Myocyte (in vitro differentiated cells): ENCODE measurements at places on chromosomes 16 and 17. TPM values are rescaled to one million over a fixed set of nuclear protein-coding genes. Genes with fewer than 3 reads are reported as not detected.

KRTAP4-16 gene
- not detected in 2 replicates for total RNA-seq

MYH3 gene
- 2,551 and 7,123 TPM in 2 replicates for total RNA-seq

C1QTNF1 gene
- total RNA-seq = 1.5 and 1.9 TPM in 2 replicates

CFAP119 gene
- 3.9 and 4.1 TPM in 2 replicates for total RNA-seq

CSNK1D gene
- 29.0 and 37.1 TPM in 2 replicates for total RNA-seq

KSR1 gene
- total RNA-seq = 11.7 and 13.9 TPM in 2 replicates

SEC14L5 gene
- total RNA-seq = 0.16 and 0.68 TPM in 2 replicates

CRYBA1 gene
- total RNA-seq = not detected in 2 replicates

GP1BA gene
- total RNA-seq = not detected in 2 replicates

KRTAP2-1 gene
- total RNA-seq = not detected in 2 replicates

STX1B gene
- total RNA-seq = 0.86 and 1.3 TPM in 2 replicates

CLEC3A gene
- not detected in 2 replicates for total RNA-seq

DNA sequence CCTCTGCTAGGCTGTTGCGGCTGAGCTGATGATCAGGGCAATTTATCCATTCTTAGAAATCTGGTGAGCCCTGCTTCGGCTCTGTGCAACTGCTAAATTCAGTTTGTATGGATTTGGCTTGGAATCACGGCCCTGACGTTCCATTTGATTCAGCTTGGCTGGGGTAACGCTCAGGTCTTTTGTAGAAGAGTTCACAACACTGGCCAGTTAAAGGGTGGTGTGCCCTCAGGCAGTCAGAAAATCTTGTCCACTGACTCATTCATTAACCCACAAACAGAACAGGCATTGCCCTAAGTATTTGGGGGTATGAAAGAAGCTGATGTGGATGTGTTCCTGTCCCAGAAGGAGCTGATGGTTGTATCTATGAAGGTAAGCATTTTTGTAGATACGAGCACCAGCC, 53.9 kb downstream of the GNAO1 start:
- DNase-seq = no peak

GRCh38 chr16:9092282-9092977, 986 bp downstream of the HAPSTR1 start:
- peak; percentile 48 for DNase-seq

GRCh38 chr17:81053041-81053970, 18.4 kb downstream of the BAIAP2 start:
- DNase-seq = no peak

DNA sequence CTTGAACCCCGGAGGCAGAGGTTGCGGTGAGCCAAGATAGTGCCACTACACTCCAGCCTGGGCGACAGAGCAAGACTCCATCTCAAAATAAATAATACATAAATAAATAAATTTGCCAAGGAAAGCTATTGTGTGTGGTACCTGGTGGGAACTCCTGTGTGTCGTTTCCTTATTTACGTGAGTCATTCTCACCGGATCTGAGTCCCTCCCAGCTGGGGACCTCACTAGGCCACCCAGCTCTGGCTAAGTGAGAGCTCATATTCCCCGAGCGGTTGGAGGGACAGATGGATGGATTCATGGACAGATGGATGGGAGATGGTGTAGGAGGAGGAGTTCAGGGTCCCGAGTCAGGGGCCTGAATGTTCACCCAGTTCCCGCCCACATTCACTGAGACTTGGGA, 22.9 kb upstream of the C1QL1 start:
- DNase-seq = no peak

DNA sequence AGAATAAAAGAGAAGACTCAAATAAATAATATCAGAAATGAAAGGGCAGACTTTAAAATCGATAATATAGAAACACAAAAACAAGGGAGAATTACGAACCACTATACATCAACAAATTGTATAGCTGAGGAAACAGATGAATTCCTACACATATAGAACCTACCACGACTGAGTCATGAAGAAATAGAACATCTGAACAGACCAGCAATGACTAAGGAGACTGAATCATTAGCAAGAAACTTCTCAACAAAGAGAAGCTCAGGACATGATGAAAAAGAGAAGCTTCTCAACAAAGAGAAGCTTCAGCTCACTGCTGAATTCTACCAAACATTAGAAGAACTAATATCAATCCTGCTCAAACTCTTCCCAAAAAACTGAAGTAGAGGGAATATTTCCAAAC, 255.9 kb downstream of the CEP112 start:
- DNase-seq = no peak

- no peak for DNase-seq
These were observed 2.9 kb downstream of the NFAT5 start for GRCh38 chr16:69568676-69569075.

GRCh38 chr16:81923296-81923695, 88.0 kb downstream of the SDR42E1 start:
- DNase-seq = no peak

DNA sequence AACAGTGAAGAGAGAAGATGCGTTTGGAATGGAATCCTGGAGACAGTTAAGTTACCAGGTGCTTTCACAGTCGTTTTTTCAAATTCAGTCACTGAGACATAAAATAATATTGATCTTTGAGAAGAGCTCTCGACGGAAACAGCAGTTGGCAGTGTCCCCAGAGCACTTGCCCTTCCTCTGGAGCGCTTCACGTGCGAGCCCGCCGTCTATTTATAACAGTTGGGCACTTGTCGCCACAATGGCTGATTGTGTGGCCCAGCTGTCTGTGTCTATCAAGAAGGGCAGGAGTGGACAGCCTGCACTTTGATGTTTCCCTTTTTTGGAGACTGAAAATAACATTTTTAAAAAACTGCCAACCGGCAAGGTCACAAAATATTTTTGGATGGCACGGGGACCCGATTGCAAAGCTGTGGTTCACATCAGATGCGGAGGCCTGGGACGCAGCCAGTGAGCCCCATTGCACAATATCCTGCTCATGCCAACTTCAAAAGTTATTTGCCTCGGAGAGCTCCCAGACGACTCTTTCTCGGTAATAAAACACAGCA, 62.9 kb downstream of the ADCY9 start:
- peak; percentile 99 for DNase-seq

DNA sequence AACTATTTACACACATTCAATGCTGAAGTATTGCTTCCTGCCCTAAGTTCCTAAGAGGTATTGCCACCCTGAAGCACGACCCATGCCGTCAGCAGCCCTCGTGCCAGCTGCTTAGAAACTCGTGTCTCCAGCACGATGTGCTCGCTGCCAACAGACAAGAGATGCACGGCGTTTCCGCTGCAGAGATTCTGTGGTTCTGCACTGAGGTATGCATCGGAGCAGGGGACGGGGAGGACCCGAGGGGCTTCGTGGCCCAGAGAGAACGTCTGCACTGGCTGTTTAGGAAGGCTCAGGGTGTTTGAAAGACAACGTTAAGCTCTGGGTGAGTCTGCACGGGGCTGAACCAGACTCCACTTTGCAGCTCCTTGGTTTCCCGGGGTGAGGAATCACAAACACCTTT, 82.7 kb upstream of the CREBBP start:
- no peak for DNase-seq

GRCh38 chr17:18946536-18946935, 5.4 kb upstream of the SLC5A10 start:
- DNase-seq = no peak

DNA sequence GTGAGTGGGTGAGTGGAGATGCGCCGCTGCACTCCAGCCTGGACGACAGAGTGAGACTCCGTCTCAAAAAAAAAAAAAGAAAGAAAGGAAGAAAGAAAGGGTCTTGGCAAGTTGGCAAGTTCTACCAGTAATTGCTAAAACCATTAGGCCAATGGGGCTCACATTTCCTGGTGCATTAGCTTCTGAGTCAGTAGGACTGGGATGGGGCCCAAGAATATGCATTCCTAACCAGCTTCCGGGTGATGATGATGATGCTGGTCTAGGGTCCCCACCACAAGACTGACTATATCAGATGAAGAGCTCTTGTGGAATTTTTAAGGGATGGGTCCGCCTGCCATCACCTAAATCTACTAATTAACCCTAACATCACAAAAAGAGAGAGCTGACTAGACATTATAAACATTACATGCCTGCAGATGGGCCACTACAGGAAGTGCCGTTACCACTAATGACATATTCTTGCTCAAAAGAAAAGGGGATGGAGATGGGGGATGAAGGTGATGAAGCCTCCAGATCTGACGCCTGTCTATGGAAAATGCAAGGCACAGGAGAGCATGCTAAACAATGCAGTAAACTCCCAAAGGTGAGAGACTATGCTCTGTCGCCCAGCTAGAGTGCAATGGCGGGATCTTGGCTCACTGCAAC, 13.1 kb downstream of the MYH11 start:
- no peak for DNase-seq

GRCh38 chr16:50697881-50698767, 4.7 kb downstream of the NOD2 start:
- peak; percentile 88 for DNase-seq

DNA sequence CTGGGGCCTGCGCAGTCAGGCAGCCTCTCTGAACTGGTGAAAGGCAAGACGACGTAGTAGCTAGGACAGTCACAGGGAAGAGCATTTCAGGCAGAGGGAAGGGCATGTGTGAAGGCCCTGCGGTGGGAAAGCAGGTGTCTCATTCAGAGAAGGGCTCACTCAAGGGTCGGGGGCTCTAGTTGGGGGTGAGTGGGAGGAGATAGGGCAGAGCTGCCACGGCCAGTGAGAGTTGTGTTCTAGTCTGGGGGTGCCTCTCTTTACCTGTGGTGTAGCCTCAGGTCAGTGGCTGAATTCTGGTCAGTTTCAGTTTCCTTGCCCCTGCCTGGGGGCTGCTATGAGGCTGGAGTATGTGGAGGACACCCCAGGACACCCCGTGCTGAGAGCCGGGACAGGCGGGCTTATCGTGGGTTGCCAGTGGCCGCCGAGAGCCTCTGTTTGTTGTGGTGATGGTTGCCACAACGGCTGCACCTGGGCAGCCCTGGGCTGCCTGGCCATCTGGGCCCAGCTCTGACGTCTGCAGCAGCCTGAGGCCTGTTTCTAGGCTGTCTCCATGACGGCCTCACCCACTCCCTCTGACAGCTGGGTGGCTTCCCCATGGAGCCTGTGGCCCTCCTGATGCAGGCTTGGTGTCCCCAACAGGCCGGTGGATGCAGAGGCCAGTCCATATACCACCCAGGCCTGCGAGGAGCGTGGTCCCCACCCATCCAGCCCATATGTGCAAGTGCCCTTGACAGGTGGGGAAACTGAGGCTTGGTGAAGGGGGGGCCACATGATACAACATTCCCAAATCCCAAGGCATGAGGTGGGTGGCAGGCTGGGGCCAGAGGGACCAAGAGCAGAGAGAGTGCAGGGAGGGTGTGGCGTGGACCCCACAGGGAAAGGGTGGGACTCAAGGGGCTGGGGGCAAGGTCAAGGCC, 10.8 kb downstream of the MAP2K3 start:
- DNase-seq = peak; percentile 83

- DNase-seq = no peak
These were observed 14.9 kb downstream of the CCL17 start for GRCh38 chr16:57419506-57419905.

DNA sequence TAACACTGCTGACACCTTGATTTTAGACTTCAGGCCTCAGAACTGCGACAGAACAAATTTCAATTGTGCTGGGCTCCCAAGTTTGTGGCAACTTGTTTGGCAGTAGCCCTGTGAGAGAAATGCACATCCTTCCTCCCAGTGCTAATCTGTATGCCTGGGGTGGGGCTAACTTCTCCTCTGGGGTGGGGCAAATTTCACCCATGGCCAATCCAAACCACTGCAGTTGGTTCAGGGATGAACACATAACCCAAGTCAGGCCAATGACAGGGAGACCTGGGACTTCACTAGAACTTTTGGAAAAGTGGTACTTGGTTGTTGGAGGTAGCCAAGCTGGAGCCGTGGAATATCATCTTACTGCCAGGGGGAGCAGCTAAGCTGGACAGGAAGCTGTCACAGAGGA, 56.3 kb downstream of the ABCC6 start:
- no peak for DNase-seq

DNA sequence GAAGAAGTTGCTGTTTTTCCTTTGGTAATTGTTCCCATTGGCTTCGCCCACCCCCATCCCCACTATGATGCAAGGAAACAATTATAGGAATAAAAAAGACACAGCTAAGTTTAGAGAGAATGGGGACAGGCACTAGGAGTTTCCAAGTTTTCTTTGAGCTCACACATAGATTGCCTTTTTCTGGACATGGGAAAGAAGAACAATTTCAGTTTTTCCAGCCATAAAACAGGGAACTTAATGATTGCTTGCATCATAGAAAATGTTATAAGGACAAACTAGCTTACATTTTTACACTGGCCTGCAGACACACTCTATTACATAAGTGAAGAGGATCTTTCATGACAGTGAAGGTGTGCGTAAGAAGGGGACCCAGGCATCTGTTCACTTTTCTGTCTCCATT, 142.3 kb upstream of the ZFHX3 start:
- DNase-seq = no peak

DNA sequence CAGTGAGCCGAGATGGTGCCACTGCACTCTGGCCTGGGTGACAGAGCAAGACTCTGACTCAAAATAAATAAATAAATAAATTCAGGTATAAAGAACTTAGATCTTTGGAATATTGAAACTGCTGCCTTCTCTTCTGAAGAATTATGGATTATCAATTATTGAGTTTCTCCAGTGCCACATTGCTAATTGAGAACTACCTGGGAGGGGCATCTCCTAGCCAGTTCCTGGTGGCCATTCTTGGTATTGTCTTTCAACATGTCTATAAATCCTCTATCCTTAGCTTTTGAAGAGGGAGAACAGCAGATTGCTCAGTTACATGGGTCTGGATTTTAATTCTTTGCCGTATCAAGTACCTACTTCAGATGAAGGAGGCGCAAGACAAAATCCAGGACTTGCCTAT, 29.2 kb downstream of the CALCOCO2 start:
- no peak for DNase-seq

DNA sequence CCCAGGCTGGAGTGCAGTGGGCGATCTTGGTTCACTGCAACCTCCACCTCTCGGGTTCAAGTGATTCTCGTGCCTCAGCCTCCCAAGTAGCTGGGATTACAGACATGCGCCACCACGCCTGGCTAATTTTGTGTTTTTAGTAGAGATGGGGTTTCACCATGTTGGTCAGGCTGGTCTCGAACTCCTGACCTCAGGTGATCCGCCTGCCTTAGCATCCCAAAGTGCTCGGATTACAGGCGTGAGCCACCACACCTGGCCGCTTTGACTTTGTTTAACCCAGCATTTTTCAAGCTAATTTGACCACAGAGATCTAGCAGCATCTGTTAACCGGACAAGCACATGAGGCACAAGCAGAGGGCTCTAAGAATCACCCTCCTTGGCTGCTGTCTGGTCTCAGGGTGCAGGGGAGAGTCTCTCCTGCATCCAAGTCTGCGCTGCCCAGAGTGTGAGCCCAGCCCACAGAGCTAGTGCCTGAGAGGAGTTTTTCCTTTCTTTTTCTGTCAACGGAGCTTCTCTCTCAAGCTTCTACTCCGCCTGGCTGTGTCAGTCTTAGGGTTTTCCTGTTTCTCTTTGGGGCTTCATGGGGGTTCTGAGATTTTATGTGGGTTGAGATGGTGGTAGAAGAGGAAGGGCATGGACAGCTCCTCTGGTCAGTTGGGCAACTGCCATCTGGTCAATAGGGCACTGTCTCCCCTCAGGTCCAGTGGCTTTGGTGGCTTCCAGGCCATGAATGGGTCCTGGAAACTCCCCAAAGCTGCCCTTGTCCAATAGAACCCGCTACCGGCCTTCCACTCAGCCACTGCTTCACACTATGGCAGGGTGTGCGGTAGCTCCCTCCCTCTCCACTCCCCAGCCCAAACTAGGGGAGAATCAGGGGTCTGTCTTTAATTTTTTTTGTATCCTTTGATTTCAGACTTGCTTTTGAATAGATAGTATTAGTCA, 59.6 kb downstream of the TNFRSF13B start:
- DNase-seq = no peak

GRCh38 chr16:22300427-22301071, 3.3 kb downstream of the POLR3E start:
- DNase-seq = peak; percentile 92
